ENCODE measurements at places on chromosomes 16 and 17.

DNA sequence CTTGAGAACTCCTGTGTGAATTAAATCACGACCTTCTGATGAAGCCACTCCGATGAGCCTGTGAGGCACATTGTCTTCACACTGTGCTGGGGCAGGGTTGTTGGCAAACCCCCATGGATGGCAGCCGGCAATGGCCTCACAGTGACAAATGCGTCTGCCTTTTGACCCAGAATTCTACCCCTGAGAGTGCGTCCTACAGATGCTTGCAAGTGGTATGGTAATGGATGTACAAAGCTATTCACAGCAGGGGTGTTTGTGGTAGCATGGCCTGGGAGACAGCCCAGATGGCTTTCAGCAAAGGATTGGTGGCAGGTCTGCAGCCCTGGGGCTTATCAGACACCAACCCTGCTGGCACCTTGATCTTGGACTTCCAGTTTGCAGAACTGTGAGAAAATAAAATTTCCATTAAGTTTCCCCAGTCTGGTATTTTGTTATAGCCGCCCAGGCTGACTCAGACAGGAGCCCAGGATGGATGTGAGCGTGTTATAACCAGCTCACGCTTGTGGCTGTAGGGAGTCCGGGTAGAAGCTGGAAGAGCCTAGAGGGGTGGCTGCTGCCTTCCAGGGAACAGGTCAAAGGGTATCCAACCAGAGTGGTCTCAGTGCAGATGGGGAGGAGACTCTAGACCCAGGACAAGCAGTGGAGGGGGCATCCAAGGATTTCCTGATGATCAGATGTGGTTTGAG, 10.1 kb downstream of the AFMID start:
- no peak for DNase-seq

DNA sequence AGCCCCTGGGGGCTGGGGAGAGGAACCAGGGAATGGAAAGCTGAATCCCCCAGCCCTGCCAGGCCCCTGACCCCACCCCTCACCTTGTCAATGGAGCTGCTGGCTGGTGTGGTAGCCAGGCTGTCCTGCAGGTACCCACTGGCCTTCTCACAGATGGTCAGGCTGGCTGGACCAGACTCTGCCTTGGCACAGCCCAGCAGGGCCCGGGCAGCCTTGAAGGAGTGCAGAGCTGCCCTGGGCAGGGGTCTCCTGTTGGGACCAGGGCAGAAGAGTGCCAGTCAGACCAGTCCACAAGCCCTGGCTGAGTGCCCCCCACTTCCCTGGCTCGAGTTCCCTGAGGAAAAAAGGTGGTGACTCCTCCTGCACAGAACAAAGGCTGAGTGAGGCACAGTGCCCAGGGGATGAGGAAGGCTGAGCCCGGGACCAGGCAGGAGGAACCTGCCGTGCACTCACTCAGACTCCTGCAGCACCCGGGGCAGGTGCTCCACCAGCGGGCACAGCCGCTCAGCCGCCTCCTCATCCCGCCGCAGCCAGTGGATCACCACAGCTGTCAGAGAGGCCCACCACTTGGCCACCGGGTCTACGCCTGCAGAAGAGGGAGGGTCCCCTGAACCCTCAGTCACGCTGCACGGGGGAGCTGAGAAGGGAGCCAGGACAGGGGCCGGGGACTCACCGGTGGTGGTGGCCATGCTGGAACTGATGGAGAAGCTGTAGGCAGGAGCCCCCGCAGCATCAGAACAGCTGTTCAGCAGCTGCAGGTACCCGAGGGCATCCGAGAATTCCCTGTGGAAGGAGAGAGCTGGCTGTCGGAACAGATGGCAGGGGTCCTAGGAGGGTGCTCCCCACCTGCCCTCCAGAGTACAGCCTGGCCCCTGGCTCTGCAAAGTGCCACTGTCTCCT, 22.4 kb downstream of the SREBF1 start:
- no peak for DNase-seq

DNA sequence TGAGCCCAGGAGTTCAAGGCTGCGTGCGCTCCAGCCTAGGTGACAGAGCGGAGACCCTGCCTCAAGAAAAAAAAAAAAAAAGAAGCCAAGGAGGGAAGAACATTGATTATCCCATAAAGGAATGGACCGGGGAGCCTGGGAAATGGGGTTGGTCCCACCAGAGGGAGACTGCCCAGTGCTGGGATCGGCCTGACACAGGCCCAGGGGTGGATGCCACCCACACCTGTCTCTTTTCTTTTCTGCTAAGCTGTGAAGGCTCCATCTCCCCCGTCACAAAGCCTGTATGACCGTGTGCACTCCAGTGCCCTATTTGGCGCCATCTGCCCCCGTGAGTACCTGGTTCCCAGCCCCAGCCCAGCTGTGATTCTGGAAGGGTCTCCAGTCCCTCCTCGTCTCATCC, 15.7 kb downstream of the UBALD1 start:
- no peak for DNase-seq

- DNase-seq: no peak
These were observed 2.1 kb upstream of the RCVRN start for GRCh38 chr17:9907131-9907530.

DNA sequence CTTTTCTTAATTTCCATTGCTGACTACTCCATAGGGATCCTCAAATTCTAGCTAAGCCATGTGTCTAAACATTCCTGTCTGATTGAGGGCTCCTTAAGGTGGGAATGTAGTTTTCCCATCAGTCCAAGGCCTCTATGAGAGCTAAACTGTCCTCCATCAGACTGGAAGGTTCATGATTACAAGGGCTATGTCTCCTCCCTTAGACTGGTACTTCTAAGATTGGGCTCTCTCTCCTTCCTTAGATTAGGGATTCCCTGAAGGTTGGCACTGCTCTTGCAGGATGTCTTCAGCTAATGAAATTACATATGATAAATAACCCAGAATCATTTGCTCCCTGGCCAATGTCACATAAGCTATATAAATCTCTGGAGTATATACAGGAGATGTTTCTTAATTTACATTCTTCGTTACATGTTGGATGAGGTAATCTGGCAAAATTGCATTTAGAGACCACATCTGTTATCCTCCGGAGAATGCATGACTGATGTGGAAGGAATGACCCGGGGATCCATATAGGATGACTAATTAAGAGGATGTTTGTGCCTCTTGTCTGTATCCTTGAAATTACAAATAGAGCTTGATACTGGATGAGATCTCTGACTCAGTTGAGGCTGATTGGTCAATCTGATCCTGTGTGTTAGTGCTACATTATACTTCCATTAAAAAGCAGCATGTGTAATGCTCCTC, 14.2 kb downstream of the B4GALNT2 start:
- no peak for DNase-seq

DNA sequence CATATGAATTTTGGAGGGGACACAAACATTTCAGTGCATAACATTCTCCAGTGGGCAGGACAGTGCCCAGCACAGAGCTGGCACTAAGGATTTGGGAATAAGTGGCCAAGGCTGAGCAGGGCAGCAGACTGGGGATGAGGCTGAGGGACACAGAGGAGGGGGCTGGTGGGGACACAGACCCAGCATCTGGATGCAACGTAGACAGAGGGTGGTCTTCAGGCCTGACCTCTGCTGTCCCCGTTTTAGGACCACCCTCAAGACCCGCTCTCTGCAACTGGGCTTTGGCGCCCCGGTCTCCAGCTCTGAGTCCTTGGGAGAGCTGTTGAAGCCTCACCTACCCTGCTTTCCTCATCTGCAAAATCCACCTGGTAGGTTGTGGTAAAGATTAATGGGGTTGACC, 3.3 kb upstream of the PRSS33 start:
- DNase-seq: no peak

DNA sequence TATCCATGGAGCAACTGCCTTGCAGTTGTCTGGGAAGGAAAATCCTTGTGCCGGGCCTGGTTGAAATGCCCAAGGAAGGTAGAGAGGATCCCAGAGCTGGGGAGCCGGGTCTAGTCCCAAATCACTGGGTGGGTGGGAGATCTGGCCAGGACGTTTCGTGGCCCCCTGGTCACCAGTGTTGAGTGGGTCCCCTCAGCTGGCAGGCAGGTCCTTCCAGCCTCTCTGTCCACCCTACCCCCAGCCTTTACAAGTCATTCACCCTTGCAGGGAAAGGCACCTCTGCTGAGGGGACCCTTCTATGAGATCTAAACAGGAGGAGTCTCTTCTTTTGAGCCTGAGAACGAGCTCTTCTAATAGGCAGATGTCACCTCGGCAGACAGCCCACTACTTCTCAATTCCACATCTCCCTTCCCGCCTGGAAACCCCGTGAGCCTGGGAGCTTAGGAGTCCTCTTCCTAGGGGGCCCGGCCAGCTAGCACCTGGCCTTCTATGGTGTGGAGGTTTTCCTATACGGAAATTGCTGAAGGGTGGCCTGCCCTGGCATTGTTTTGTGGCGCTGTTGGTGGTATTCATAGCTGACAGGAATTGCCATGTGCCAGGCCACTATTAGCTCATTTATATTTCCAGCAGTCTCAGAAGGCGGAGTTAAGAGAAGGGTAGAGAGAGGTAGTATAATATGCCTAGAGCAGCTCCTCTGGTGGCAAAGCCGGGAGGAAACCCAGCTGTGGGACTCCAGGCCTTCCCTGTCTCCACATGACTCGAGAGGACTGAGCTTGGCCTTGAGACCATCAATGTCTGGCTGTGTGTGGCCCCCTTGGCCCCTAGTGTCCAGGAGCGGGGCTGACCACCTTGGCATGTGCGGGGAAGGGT, 13.3 kb downstream of the MPRIP start:
- no peak for DNase-seq

DNA sequence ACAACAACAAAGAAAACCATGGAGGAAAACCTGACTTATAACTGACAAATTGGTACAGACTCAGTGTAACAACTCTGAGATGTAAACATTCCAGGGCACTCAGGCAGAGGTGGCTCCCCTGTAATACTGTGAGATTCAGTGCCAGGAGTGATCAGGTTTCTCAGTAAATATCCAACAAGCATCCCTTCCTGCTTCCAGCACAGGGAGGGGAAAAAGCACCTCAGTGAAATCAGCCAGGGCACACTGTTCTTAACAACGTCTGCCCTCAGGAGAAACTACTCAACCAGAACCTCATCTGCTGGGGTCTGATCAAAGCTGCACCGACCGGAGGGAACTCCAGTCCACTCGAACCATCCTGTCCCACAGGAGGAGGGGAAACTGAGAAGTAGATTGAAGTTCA, 52.3 kb downstream of the AMFR start:
- DNase-seq: no peak
